NCI-H2171 treated with DMSO at 0.1 percent for 48 hours (cell line): ENCODE measurements at places on chromosomes 2 and 18.
A peak's percentile ranks its signal among the peaks of the same experiment; 100 is the strongest.

DNA sequence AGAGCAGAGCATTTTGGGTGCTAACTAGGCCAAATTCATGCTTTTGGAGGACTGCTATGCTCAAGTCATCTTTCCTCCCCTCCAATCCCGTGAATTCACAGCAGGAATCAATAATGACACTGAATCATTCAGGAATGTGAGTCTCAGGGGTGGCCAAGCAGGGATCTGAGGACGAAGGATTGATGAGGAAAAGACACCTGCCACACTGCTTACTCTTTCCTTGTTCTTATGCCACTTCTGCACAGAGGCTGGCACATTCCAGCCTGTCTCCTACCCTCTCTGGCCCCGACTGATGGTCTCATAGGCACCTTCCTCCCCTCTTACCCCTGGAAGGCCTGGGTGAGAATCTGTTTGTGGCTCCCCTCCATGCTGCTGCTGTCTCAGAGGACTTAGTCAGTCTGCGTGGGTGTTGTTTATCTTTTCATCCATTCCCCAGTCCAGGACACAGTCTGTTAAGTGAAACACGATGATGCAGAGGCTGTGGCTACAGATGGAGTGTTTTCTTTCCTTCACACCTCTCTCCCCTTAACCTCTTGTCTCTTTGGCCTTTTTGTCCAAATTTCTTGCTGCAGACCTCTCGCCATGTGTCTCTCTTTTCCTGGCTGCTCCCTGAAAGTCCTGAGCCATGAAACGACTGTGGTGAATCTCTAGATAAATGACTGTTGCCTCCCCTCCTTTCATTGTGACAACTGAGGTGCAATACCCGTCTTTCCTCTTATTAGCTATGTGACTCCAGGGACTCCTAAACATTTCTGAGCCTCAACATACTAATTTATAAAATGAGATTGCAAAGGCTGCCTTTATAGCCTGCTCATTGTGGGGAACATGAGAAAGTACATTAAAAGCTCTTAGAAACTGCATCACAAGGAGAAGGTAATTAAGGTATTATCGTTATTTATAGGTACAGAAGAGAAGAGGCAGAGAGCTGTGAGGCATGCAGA, 86.9 kb downstream of the RDH14 start:
- DNase-seq = no peak

DNA sequence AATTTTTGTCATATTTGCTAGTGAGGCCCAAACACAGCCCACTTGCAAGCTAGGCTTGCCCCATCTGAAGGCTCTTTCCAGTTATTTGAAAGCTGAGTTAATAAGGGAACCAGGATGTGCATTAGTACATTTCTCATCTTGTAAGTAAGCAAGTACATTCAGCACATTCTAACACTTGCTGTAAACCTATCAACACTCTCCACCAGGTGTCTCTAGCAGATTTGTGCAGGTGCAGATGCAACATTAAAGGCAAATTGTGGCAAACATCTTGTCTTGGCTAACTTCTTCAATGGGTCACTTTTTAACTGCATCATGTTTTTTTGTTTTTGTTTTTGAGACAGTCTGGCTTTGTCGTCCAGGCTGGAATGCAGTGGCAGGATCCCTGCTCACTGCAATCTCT, 25.3 kb upstream of the MFSD6 start:
- DNase-seq = peak; percentile 58

DNA sequence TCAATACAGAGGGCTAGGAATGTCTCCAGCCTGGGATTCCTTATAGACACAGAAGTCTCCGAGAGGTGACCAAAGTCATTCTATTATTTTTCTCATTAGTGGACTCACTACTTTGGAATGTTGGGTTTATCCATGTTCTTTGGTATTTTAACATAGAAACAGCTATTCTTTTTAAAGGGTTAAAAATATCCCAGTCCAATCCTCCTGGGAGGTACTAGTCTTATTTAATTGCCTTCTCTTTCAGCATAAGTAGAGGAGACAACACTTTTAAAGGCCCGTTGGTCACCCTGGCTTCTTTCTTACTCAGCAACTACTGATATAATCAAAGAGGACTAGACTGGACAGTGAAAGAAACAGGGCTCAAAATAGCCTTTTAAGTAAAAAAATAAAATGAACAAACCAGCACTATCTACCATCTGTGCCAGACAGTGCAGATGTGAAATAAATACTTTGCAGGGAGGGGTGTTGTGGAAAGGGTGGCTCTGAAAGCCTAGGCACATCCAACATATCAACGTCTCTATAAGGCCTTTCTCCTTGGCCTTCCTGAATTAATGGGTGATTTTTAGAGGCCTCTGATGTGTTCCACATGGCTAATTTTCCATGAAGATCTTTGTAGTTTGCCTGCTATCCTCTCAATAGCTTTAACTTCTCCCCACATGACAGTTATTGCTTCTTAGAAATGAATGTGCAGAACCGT, 334.4 kb upstream of the THUMPD2 start:
- peak; percentile 14 for DNase-seq

- DNase-seq = no peak
Measured at GRCh38 chr2:197661626-197662025, 13.8 kb downstream of the RFTN2 start.

DNA sequence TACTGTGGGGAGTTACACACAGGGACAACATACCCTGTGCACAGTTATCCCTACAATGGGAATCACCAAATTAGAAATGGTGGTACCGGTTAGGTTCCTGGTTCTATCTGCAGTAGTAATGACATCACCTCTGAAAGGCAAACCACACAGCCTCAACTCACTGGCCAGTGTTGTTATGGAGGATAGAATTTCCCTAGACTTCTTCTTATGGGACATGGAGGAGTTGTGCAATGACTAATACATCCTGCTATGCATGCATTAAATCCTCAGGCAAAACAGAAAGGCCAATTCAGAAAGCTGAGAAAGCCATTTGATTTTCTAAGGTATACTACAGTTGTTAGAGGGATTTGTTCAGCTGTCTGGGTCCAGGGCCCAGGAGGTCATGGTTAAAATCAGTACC, 439.3 kb downstream of the TMX3 start:
- no peak for DNase-seq

- DNase-seq = peak; percentile 62
Measured at GRCh38 chr18:11046140-11046539, 103.2 kb downstream of the PIEZO2 start.

DNA sequence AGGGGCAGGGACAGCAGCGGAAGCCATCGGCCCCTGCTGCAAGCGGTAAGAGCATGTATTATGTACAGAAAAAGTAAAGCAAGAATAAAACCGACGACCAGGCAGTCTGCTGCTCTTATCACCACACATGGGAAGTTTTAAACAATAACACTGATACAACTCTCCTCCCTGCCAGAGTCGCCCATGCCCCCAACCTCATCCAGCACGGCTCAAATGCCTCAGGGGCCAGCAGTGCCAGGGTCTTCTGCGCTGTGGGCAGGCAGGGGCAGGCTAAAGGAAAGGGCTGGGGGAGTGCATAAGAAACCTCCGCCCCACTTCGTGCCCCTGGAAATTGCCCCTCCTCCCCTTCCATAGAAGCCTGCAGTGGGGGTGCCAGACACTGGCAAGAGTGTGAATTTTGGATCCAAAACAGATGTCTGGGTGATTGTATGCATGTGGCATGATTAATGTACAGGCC, 10.1 kb downstream of the TEX51 start:
- DNase-seq = no peak

DNA sequence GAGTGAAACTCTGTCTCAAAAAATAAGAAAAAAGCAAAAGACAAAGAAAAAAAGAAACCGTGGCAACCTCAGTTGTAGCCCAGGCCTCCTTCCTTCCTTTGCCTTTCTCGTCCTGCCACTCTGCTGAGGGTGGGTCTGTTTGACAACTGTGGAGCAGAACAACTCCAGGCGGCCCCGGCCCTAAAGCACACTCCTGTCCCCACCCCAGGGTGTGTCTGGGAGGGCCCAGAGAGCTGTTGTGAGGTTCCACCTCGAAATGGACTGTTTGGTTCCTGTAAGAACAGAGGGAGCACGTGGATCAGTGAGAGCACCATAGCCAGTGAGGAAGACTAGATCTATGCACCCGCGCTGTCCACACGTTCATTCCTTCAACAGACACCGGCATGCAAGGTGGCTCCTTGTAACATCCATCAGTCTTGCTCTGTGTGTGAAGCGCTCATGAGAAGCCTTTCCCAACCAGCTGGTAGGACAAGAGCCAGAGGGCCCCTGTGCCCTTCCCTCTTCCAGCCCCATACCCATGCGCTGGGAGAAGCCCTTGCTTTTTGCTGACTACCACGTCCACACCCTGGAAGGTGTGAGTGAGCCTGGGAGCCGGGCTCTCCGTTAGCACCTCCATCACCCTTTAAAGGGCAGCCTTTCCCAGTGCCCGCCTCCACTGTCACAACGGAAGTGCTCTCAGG, 61.6 kb downstream of the SOWAHC start:
- DNase-seq = no peak

DNA sequence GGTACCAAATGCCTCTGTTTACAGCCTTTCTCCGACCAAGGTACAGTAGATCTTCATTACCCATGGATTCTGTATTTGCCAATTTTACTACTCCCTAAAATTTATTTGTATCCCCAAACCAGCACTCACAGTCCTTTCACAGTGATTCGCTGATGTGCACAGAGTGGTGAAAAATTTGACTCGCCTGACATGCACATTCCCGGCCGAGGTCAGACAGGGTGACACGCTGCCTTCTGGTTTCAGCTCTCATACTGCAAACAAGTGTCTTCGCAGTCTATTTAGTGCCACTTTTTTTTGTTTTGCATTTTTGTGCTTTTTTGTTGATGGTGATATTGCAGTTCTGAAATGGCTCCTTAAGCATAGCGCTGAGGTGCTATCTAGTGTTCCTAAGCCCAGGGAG, 71.0 kb downstream of the MAPK4 start:
- no peak for DNase-seq

DNA sequence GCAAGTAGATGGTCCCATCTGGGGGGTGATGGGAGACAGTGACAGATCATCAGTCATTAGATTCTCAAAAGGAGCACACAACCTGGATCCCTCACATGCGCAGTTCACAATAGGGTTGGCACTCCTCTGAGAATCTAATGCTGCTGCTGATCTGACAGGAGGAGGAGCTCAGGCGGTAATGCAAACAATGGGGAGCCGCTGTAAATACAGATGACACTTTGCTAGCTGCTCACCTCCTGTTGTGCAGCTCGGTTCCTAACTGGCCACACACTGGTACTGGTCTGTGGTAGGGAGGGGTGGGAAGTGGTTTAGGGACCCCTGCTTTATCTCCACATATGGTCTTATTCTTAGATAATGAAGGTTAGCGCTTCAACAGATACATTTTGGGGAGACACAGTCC, 506.6 kb downstream of the PLCL1 start:
- no peak for DNase-seq

DNA sequence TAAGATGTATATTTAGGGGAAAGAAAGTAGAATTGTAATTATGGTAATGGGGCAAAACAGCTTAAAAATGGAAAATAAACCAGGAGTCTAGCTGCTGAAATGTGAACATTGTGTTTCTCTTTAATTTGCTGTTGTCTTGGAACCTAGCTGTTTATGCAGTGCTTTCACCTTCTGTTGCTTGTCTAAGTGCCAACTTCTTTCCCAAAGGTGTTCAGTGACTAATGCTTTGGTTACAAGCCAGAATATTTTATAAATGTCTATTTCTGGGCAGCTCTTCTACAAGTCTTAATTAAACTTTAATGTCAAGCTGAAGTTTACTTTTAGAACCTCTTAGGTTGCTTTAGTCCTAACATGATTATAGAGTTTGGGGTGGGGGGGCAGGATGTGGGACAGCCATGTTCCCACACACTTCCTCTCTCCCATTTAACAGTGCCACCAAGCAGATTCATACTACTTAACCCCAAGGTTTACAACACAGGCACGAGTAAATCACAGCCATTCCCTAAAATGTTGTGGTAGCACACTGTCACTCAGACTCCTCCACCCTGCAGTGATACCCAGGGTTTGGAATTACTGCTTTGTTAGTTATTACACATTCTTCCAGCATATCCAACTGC, 60.6 kb downstream of the ITGA4 start:
- peak; percentile 87 for DNase-seq

- peak; percentile 34 for DNase-seq
Measured at GRCh38 chr2:187499941-187500532, 52.0 kb upstream of the CALCRL start.

- DNase-seq = no peak
Measured at GRCh38 chr18:13283746-13284145, 65.2 kb downstream of the LDLRAD4 start.

- DNase-seq = no peak
Measured at GRCh38 chr18:79736230-79736629, 56.6 kb downstream of the CTDP1 start.

DNA sequence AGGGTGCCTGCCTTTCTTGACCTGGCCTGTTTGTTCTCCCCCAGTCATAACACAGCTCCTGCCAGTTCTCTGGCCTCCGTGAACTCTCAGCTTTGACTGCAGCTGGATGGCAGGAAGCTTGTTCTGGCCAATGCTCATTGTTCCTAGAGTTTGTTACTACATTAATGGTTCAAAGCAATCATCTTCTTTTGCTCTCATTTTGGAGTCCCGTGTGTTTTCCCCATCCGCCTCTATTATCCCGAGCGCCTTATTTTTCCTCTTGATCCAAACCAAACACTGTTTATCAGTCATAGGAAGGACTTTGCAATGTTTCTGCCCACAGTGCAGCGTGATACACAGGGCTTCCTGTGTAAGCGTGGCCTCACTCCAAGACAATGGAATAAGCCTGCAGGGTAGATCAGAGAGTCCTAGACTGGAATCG, 184.3 kb upstream of the APCDD1 start:
- no peak for DNase-seq

DNA sequence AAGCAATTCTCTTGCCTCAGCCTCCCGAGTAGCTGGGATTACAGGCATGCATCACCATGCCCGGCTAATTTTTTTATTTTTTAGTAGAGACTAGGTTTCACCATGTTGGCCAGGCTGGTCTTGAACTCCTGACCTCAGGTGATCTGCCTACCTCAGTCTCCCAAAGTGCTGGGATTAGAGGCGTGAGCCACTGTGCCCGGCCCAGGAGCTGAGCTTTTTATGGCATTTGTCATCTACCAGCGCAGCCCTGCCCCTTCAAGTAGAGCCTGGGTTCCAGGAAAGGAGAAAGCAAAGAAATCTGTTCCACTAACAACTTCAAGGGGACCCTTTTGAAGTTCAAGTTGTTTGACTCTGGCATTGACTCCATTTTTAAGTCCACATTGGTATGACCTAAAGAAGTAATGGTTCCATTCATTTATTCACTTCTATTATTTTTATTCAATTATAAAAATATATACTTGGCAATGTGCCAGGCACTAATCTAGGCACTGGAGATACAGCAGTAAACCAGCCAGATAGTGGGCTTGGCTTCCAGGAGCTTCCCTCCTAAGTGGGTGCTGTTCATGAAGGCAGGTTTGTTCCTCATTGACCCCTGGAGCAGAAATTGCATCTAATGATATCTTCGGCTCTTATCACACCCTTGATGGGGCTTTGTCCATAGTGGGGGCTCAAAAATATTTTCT, 8.0 kb upstream of the SFTPB start:
- no peak for DNase-seq

DNA sequence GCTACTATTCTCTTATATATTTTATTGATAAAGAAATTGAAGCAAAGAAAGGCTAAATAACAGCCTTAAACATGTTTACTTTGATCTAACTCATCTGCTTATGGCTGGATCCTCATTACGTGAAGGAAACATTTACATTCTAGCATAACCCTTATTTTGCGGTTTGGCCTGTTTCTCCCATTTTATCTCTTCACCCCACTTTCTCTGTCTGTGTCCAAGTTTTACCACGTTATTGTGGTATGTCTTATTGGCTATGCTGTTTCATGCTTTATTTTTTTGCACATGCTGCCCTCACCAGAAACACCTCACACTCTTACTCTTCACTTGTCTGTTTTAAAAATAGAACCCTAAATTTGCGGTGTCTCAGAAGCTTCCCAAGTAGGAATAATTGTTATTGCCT, 78.5 kb downstream of the RPIA start:
- no peak for DNase-seq

- DNase-seq = no peak
Measured at GRCh38 chr2:71001592-71001927, 6.9 kb upstream of the TEX261 start.
